Natural killer cell treated with Interleukin-12 subunit alpha and Interleukin-12 subunit beta and Interleukin-15 and Interleukin-18, amount 100 ng/mL, for 72 hours (primary cell): ENCODE measurements at places on chromosomes 7 and 10. TPM values are rescaled to one million over a fixed set of nuclear protein-coding genes. Genes with fewer than 3 reads are reported as not detected.
A peak's percentile ranks its signal among the peaks of the same experiment; 100 is the strongest.

GRCh38 chr10:24333736-24334135 is 124.8 kb downstream of the KIAA1217 start:
- no peak for DNase-seq

DNA sequence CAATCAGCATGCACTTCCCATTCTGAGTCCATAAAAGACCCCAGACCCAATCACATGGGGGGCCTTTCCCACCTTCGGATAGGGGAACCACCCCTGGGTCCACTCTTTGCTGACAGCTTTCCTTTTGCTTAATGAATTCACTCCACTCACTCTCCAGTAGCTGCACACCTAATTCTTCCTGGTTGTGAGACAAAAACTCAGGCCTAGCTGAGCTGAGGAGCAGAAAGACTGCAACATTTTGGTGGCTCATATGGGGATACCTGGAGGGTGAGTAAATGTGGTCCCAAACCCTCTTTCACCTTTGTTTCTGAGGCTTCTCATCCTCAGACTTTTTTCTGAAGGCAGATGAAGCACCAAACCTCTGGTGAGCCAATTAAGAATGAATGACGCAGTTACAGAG is 138.1 kb downstream of the WDR11 start:
- DNase-seq: no peak

GRCh38 chr7:120794106-120794729 is 63.7 kb downstream of the TSPAN12 start:
- no peak for DNase-seq

DNA sequence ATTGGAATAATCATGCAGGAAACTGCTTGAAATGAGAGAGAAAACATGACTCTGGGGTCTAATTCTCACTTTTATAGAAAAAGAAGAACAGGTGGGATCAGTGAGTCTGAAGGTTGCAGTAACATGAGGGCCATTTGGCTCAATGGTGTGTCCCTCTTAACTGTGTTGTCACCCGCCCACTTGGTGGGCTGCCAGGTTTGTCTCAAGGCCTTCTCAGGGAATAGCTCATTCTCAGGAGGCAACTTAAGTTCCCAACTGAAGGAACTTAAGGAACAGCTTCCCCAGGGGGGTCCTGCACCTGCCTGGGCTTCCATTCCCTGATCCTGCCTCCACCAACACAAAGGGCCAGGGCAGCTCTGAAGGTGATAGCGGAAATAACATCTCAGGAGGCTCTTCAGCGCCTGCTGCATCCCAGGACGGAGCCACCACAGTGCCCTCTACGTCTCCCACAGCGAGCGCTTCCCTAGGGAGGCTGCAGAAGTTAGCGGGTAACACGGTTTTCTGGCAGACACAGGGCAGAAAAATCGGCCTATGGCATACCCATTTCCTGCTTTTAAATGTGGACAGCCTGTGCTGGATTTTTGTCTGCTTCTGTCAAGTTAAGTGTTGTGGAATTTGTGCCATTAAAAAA is 88.8 kb downstream of the ZRANB1 start:
- no peak for DNase-seq

DNA sequence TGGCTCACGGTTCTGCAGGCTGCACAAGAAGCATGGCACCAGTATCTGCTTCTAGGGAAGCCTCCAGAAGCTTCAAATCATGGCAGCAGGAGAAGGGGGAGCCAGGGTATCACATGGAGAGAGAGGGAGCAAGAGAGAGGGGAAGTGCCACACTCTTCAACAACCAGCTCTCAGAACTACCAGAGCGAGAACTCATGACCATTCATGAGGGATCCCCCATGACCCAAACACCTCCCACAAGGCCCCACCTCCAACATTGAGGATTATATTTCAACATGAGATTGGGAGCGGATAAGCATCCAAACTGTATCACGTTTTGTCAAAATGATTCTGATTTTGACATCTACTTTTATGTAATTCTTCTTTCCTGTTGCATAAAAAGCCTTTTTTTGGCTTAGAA is 38.5 kb downstream of the CREM start:
- no peak for DNase-seq

The HMX3 gene
- not detected for total RNA-seq

The TRIM56 gene
- 73.7 TPM for total RNA-seq

- DNase-seq: no peak
Observed at GRCh38 chr7:102376964-102377466, 19.1 kb upstream of the PRKRIP1 start.

The ELN gene
- total RNA-seq: 0.10 TPM

The SPDYE3 gene
- not detected for total RNA-seq

The NUTM2B gene
- 0.78 TPM for total RNA-seq

- DNase-seq: no peak
Observed at GRCh38 chr7:117949232-117949631, 76.0 kb upstream of the CTTNBP2 start.

The DYDC2 gene
- total RNA-seq: not detected

DNA sequence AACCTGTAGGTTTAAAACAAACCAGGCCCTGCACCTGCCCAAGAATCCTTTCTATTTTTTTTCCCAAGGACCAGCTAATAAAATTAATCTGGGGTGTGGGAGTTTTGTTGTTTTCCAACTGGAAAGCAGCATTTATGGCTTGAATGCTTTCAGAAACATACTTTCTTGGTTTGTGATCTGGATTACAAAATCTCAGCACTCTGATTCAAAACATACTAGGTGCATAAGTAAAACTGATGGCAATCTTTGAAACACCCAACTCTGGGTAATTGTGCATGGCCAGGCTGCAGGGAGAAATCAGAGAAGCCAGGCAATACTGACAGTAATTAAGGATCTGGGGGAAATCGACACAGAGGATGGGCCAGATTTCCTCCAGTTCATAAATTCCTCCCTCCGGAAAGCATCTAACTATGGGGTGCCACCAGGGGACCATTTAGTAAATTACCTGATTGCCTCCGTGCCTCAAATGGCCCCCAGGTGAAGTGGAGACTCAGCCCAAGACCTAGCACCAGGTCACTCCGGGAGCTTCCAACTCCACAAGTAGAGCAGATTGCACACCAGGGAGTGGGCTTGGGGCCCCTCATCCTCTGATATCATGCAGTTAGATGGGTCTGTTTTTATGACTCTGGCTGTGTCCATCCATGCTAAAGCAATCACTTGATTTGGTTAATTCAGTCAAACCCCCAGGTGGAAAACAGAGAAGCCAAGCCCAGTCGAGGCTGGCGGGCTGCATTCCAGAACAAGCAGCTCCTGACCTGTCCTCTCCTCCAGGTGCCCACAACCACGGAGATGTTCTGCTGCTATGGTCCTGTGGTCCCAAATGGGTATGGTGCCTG is 15.2 kb upstream of the C10orf53 start:
- DNase-seq: no peak

- no peak for DNase-seq
Observed at GRCh38 chr7:15755061-15755460, 68.6 kb upstream of the MEOX2 start.

DNA sequence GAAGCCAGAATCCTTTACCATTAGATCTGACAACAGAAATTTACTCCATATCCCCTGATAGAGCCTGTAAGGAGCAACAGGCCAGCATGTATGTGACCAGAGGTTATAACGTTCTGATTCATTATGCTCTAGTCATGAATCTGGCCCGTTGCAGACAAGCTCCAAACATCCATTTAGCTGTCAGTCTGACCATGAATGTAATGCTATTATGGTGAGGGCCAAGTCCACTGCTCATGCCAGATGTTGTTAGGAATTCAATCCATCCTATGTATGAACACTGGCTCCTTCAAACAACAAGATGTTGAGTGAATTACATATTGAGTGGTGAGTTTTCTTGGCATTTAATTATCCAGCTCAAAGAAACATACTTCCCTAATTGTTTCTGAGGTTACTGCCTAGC is 610.1 kb upstream of the ANKRD30A start:
- no peak for DNase-seq

DNA sequence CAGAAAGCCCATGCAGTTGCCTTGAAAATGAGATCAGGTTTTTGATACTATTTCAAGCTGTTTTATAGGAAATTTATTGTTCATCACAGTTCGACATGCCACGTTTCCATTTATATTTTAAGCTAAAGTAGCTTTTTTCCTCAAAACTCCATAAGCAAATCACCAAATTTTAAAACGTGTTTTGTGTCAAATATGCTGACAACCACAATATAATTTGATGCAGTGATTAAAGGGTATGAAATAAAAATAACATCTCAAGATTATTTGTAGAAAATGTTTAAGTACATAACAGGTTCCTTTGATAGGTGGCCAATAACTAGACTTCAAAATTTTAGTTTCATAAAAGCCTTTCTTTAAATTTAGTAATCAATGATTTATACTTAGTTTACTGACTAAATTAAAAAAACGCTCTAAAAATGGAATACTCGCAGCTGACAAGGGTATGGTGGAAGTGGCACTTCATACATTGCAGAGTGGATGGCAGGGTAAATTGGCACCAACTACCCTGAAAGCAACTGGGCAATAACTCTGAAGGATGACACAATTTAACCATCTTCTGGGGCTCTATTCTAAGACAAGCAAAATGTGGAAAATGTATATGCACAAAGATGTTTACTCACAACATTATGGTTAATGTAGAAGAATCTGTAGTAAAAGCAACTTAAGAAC is 481.6 kb downstream of the TNS3 start:
- no peak for DNase-seq

DNA sequence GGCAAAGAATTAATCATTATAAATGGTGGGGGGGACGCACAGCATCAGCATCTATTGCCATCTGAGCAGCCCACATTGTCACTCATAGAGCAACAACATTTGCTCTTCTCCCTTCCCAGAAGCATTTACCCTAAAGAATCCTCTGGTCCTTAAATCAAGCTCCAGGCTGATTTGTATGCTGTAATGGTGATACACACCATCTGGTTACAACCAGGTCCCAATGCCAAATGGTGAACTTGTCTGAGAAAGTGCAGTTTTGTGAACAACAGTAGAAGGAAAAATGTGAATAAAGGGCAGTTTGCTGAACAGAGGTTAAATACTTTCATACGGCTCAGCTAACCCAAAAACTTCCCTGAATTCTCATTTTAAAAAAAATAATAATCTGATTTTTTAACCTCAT is 38.8 kb upstream of the TCF7L2 start:
- DNase-seq: no peak

DNA sequence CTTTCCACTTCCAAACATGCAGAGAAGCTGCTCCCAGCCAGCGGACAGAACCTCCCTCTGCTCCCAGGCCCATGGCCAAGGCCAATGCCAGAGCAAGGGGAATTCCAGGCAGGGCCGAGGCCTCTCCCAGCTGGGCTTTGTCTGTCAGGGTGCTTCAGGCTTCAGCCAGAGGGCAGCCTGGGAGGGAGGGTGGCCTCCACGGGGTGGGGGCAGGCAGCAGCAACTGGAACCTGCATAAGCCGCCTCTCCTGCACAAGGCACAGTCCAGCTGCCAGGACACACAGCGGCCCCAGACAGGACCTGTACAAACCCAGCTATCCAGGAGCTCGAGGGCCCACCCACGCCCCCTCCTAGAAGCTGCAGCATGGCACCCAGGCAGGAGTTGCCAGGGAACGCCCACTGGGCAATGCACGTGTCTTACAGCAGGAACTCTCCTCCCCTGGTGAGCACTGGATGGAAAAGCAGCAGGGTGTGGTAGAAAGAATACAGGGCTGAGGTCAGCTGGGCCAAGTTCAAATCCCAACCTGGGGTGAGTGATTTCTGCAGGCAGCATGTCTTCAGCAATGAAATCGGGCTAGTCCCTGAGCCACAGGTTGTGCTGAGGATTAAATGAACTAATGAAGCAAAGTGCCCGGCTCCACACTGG is 7.6 kb downstream of the FAM53B start:
- peak; percentile 44 for DNase-seq

DNA sequence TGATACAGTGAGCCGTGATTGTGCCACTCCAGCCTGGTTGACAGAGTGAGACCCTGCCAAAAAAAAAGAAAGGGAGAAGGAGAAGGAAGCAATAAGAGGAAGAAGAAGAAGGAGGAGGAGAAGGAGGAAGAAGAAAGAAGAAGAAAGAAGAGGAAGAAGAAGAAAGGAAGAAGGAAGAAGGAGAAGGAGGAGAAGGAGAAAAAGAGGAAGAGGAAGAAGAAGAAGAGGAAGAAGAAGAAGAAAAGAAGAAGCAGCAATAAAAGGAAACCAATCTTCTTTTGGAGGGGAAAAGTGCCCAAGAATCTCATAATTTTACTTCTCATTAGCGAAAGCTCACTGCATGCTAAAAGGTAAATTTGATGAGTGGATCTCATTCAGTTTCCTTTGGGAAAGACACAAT is 85.7 kb upstream of the GLCCI1 start:
- no peak for DNase-seq

DNA sequence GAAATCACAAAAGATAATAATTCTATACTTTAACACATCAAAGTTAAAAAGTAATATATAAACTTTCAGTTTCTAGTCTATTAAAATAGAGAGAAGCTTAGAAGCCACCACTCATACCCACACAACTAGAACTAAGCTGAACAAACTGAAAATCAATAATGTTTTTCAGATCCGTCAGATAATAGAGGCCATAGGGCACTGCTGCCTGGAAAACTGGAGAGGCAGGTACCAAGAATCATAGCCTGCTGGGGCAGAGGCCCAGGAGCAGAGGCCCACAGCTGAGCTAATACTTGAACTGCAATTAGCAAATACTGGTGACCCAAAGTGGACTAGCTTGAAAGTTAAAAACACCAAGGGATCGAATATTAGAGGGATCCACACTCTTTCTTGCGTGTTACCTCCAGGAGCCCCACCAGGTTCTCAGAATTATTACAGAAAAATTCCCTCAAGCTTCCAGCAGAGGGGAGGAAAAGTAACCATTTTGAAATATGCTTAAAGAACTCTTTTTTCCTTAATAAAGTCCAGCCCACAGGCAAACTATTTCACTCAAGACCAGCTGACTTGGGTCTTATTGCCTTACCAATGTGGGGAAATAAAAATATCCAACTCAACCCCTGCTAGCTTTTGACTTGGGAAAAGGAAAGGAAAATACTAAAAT is 774.1 kb upstream of the IGFBP3 start:
- no peak for DNase-seq

GRCh38 chr7:121561717-121562116 is 165.6 kb upstream of the FAM3C start:
- no peak for DNase-seq

- DNase-seq: no peak
Observed at GRCh38 chr7:1114088-1114487, 26.2 kb downstream of the GPER1 start.

DNA sequence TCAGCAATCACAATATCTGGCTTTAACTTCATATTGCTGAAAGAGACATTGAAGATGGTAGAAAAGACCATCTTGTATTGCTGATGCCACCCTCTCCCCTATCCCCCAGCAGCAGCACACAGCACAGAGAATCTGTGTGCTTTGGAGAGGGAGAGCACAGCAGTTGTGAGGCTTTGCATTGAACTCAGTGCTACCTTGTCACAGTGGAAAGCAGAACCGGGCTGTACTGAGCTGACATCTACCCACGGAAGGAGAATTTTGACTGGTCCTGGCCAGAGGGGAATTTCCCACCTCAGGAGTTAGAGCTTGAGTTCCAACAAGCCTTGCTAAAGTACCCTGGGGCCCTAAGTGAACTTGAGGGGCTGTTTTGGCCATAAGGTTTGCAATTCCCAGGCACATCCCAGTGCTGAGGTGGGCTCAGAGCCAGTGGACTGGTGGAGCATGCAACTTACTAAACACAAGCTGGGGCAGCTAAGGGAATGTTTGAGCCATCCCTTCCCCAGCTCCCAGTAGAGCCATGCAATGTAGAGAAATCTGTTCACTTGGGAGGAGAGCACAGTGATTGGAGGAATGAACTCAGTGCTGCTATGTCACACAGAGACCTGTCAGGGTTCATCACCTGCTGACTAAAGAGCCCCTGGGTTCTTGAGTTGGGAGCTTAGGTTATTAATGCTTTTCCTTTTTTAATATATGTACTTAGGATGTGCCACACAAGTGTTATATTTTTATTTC is 62.1 kb downstream of the OR13A1 start:
- no peak for DNase-seq

The NPY gene
- not detected for total RNA-seq
